Activated effector memory CD4-positive, alpha-beta T cell treated with Interleukin-2 at 50 U/mL for 16 hours (primary cell): ENCODE measurements at places on chromosomes 5 and 9.

DNA sequence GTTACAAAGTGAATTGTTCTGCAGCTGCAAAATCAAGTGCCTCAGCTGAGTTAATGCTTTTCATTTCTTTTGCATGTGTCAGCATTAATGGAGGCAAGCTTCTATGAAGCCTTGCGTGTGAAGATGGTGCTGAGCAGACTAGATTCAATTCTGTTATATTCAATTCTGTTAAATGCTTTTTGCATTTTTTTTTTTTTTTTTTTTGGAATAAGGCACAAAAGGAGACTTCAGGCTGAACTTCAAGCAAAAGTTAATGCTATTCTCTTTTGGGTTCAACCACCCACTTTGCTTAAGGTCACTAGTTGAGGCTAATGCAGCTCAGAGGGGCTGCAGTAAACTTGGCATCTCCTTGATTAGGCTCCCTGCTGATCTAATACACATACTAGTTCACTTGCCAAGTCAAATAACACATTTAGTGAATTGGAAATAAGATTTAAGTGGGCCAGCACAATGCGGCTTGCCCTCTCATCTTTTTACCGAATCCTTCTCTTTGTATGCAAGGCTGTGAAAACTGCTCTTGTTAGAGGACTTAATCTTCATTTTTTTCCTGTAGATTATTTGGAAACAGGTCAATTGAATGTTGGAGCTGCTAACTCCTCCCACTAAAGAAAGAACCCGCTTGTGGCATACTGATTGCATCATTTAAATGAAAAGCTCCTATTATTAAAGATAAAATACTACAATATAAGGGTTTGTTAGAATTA is 1020.2 kb downstream of the NR2F1-AS1 start:
- no peak for DNase-seq

GRCh38 chr5:111124793-111125192 is 32.6 kb downstream of the WDR36 start:
- no peak for DNase-seq

- DNase-seq, result no peak
Observed at GRCh38 chr9:17839776-17840175, 260.9 kb downstream of the SH3GL2 start.

GRCh38 chr5:82599692-82600091 is 321.5 kb upstream of the RPS23 start:
- DNase-seq, result no peak

GRCh38 chr5:175567954-175568353 is 89.6 kb downstream of the SFXN1 start:
- no peak for DNase-seq

GRCh38 chr9:18473652-18474279 is at the start of gene ADAMTSL1:
Gene ADAMTSL1, plus strand, starts transcription at chr9:18474153. Its CDS starts 80 bp downstream, at chr9:18474233.
- DNase-seq, result no peak

DNA sequence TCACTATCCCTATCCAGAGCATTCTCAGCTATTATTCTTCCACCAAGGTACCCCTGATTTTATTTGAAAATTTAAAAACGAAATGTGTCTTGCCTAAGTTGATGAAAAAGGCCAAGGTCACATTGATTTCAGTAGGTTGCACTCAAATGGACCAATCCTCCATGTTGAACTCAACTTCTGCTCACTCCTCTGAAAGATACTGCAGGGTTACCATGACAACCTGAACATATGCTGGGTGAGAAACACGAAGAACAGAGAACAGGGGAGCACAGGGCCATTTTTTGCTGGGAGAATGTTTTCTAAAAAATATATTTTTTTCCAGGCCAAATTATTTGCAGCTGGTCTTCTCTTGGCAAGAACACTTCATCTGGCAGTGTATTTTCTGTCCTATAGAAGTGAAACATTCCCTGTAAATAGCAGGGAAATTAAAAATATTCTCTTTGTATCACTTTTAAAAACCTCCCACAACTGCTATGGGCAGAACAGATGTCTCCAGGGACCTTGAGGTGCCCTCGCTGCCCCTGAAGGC is 215.9 kb downstream of the NXNL2 start:
- no peak for DNase-seq

- no peak for DNase-seq
Observed at GRCh38 chr9:98391867-98392266, 136.4 kb upstream of the TBC1D2 start.

DNA sequence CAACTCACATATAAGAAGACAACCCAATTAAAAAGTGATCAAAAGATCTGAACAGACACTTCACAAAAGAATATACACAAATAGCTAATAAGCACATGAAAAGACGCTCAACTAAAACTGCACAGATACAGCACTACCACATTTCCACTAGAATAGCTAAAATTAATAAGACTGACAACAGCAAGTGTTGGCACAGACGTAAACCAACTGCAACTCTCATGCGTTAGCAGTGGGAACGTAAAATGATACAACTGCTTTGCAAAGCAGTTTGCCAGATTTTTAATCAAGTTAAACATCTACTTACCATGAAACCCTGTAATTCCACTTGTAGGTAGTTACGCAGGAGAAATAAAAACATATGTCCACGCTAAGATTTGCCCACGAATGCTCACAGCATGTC is 9.0 kb downstream of the SEMA4D start:
- DNase-seq, result no peak

GRCh38 chr5:17305017-17305416 is 87.6 kb downstream of the BASP1 start:
- no peak for DNase-seq

GRCh38 chr9:35311891-35312639 is 150.3 kb downstream of the UNC13B start:
- DNase-seq, result no peak

GRCh38 chr9:14314929-14315874 is 1.3 kb upstream of the NFIB start:
- no peak for DNase-seq

DNA sequence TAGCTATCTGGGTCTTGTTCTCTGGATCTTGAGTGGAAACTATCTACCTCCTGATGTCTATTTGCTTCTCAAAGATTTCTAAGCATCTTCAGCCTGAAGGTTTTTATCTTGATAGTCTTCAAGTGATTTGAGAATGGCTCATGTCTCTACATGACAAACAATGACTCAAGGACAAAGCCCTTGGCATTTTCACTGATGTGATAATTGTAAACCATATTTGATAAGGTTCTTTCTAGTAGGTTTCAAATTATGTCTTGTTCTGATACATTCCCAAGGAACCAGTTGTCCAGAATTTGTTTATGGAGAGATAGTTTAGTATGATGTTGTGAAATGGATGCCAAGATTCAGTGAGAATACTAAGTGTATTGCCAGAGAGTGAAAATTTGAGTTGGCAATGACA is 1079.3 kb upstream of the CDH9 start:
- no peak for DNase-seq

DNA sequence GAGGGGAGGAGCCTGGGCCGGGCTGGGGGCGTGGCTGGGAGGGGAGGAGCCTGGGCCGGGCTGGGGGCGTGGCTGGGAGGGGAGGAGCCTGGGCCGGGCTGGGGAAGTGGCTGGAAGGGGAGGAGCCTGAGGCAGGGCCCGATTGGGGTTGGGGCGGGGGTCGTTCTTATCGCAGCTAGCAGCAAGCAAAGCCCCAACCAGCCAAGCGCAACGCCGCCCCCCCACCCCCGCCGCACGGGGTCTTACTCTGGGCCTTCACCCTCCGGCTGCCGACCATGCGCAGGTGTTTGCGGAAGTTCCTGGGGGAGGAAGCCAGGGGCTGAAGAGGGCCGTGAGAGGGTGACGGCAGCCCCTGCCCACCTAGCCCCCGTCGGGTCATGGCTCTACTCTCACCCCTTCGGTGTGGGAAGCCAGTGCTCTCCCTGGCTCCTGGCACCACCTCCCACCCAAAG is 5.0 kb downstream of the NSMF start:
- DNase-seq, result no peak

DNA sequence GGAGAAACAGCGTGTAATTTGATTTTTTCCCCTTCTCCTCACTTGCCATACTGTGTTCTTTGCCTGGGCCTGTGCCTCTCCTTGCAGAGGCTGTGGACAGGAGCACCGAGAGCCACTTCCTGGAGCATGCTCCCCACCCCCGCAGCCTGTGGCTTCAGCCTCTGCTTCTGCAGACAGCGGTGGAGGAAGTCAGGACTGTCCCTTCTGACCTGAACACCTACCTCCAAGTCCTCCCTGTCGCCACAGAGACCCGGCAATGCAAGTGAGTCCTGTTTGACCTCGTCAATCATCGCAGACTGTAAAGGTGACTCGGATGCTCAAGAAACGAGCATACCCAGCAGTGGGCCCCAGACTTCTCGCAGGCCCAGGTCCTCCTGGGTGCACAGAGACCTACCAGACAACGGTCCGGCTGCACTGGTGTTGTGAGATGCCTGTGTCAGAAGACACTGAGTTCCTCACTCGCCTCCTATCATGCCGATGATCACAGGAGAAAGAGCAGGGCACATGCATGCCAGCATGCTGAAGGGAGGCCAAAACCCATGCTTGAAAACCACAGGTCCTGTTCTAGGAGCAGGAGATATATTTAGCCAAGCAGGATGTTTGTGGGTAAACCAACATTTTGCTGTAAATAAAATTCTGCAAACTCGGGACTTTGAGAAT is 198.8 kb downstream of the AUH start:
- no peak for DNase-seq

DNA sequence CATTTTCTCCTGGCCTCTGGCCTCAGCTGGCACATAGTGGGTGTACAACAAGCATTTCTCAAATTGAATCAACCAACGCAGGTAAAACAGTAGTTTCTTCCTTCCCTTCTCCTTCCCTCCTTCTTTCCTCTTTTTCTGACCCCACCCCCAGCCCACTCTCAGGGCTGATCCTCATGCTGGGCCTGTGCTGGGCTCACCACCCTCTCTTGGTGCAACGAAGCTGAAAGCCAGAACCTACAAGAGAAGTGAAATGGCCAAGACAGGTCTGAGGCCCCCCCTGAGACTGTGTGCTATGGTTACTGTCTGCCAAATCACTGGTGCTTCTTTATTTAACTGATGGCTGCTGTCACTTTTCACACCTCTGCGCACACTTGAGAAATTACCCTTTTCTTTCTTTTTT is 53.0 kb upstream of the BOD1 start:
- no peak for DNase-seq

- DNase-seq, result no peak
Observed at GRCh38 chr5:157915638-157916037, 56.7 kb upstream of the CLINT1 start.
